Activated T-helper 1 cell treated with anti-CD3 and anti-CD28 coated beads, Interleukin-2, amount 50 U/mL, for 16 hours (primary cell): ENCODE measurements at places on chromosomes 7 and 10.

GRCh38 chr7:156096771-156097538, 284.7 kb upstream of the SHH start:
- no peak for DNase-seq

DNA sequence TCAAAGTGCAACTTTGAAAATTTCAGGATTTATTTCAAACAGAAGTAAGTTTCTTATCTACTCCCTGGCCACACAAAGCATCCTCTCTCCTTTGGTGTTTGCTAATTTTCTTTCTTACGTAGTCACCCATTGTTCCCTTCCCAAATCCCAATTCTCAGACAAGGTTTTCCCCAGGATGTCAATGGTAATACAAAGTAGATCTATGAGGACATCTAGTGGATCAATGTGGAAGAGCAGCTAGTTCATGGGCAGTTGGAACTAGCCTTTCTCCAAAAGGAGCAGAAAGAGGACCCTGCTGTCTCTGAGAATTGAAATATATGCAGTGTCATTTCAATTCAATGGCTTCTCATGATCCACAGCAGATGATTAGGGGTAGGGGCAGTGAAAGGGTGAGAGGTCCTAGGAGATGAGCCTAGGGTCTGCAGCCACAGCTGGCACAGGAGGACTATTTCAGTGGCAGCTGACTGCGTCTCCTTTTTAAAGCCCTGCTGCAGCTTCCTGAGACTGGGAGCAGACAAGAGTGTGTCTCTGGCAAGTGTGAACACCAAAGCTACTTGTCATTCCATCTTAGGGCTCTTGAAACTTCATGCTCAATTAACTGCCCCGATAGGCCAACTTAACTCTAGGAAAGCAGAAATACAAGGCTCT, 632.6 kb downstream of the KCNMA1 start:
- DNase-seq = no peak

DNA sequence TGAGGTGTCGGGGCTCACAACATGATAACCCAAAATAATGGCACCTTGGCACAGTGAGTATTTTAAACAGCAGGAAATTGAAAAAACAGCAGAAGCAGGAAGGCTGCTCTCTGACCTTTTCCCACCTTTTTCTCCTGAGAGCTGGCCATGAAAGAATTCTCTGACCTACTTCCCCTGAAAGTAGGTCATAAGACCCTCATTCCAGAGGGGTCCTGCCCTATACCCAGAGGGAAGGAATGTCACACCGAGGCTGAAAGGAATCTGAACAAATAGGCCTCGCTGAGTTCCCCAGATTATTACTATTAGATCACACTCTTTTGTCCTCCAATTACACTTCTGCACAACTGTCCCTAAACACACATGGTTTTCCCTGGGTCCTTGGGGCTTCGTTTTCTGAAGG, 18.8 kb downstream of the CPVL start:
- no peak for DNase-seq

- no peak for DNase-seq
Observed at GRCh38 chr10:12829831-12830390, 171.6 kb downstream of the CCDC3 start.

DNA sequence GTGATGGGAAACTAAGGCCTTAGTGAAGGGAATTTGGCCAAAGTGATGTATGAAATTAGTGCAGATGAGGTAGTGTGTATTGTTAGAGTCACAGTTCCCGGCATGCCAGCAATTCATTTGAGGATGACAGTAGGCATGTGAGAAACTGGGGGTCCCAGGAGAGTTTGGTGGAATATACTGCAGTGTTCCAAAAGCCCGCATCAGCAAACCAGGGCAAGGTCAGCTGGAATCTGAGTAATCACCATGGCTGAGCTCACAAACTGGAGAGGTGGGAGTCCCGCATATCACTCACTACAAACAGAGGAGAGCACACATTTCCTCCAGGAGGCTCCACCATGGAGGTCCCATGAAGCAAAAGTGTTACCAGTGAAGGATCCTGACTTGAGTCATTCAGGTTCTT, 740.7 kb downstream of the TNS3 start:
- no peak for DNase-seq

DNA sequence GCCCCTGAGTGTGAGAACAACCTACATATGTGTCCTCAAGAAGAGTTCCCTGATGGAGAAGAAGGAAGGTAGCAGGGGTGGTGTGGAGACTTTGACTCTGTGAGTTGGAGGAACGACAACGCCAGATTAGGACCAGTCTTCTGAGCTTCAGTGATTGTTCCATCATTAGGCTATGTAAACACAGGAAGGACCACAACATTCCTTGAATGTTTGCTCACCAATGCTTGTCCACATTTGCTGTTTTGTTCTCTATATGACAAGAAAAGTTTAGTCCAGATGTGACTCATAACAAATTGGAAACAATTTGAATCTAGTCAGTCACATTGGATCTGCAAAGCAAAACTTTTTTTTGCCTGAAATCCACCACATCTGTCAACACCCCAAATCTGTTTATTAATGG, 62.7 kb downstream of the ENTPD1 start:
- DNase-seq = no peak
